Posterior vena cava (tissue), 2 donors: ENCODE measurements at places on chromosomes 5 and 9. TPM values are rescaled to one million over a fixed set of nuclear protein-coding genes. Genes with fewer than 3 reads are reported as not detected.

The SLC1A1 gene
- total RNA-seq: 2.5 TPM

The HAVCR2 gene
- 16.1 TPM for total RNA-seq

The PHYHD1 gene
- 11.4 TPM for total RNA-seq

The PCDHGB6 gene
- total RNA-seq: 6.7 TPM

The CCDC192 gene
- not detected for total RNA-seq

The FBN2 gene
- total RNA-seq: 6.3 TPM

The CCL28 gene
- 4.0 TPM for total RNA-seq

The COL23A1 gene
- total RNA-seq: 2.0 TPM

The PKD2L2 gene
- total RNA-seq: 0.29 TPM

DNA sequence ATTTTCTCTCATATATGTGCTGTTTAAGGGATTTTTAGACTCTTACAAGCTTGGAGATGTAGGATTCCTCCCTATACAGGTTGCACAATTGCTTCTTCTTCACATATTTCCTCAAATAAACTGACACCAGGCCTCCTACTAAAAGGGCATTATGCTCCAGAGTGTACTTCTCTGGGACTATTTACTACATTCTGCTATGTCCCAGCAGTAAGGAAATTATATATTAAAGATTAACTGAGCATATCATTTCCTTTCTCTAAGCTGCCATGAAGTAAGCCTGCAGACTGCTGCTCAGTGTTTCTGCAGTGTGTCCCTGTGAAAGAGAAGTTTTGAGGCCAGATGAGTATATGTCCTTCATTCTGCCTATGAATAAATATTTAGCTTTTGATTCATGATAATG is 356.9 kb upstream of the NUDT12 start:
- DNase-seq: no peak

DNA sequence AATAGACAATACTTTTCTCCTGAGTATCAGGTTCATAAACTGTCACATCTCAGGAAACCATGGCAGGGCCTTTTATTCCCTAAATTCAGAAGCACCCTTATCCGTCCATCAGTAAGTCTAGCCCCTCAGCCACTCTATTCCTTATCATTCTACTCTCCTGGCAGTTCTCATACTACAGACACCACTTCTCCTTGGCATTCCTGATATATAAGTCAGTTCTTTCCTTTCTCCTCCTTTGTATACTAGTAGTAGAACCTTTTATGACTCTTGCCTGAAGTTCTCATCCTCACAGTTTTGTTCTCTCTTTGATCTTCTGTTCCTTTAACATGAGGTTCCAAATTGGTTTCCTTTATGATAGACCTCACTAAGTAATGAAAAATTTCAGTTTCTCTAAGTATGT is 29.3 kb downstream of the GRAMD2B start:
- no peak for DNase-seq

- DNase-seq: no peak
Measured at GRCh38 chr5:149212198-149212951, 59.3 kb upstream of the AFAP1L1 start.

GRCh38 chr5:118043531-118043930 is 944.8 kb downstream of the DTWD2 start:
- no peak for DNase-seq

DNA sequence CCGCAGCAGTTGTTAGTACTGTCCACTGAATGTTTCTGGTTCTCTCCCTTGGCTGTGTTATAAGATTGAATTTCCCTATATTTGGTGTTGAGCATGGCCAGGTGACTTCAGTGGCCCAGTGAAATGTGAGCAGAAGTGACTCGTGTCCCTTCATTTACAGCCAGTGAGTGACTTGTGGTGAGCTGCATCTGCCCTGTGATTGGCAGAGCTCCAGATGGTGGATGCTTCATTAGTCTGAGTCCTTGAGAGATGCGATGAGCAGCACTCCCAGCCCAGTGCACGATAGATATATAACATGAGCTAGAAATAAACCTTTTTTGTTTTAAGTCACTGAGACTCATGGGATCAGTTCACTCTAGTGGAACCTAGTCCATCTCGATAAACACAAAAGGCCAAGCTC is 19.3 kb downstream of the PCSK5 start:
- no peak for DNase-seq

- no peak for DNase-seq
Measured at GRCh38 chr5:147733075-147733474, 49.5 kb downstream of the JAKMIP2 start.

DNA sequence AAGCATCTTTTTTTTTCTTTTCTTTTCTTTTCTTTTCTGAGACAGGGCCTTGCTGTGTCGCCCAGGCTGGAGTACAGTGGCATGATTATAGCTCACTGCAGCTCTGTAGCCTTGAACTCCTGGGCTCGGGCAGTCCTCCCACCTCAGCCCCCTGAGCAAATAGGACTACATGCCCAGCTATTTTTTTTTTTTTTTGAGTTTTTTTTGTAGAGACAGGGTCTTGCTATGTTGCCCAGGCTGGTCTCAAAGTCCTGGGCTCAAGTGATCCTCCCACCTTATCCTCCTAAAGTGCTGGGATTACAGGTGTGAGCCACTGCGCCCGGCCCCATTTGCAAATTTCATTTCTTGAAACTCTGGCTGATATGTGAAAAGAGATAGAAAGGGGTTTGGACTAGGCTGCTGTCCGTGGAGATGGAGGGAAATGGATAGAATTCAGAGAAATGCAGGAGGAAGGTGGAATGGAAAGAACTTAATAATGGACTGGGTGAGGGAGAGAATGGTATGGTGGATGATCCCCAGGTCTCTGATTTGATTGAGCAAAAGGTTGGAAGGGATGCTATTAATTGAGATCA is 32.9 kb downstream of the TNFAIP8 start:
- no peak for DNase-seq

DNA sequence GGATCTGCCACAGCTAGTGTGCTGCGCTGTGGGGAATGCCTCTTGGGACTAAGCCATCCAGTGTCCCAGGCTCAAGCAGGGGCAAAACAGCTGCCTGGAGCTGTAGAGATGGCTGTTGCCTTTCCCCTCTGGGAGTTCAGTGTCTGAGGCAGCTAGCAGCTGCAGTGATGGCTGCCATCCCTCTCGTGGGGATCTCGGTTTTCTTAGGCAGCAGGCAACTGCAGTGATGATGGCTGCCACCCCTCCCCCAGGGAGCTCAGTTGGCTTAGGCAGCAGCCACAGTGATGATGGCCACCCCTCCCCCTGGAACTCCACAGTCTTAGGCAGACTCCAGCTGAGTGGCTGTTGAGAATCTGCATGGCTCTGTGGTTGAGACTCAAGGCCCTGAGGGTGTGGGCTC is 1389.2 kb upstream of the NUDT12 start:
- no peak for DNase-seq

DNA sequence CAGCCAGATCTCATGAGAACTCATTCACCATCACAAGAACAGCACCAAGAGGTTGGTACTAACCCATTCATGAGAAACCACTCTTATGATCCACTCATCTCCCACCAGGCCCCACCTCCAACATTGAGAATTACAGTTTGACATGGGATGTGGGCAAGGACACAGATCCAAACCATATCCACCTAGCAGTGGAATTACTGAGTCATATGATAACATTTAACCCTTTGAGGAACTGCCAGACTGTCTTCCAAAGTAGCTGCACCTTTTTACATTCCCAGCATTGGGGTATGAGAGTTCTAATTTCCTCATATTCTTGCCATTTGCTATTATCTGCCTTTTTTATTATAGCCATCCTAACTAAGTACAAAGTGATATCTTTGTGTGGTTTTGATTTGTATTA is 51.9 kb downstream of the CTNNA1 start:
- no peak for DNase-seq

- no peak for DNase-seq
Measured at GRCh38 chr9:131690941-131691573, 48.8 kb downstream of the RAPGEF1 start.

GRCh38 chr5:178388386-178389025 is 155.9 kb upstream of the PHYKPL start:
- DNase-seq: peak; percentile 78

DNA sequence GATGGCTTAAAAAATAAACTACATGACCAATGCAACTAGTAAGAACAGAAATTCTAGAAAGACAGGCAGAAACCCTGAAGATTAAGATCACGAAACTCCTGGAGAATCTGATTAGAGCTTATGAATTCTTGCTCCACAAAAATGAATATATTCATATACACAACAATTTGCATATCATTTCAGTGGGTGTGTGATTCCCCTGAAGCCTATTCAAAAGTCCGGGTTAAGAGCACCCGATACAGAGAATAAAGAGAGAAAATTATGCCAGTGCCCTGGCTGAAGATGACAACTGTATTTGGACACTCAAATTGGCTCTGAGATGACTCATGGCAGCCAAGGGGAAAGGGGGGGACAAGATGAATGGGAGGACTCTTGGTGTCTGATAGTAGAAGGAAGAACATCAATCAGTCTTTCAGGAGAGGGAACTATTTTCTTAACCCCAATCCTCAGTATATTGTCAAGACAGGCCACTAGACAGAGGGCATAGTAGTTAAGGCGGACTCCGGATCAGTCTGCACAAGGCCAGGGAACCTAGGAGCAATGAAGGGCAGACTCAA is 6.0 kb downstream of the TMOD1 start:
- no peak for DNase-seq

- DNase-seq: peak; percentile 96
Measured at GRCh38 chr5:154189819-154190594, 526 bp upstream of the GALNT10 start.

DNA sequence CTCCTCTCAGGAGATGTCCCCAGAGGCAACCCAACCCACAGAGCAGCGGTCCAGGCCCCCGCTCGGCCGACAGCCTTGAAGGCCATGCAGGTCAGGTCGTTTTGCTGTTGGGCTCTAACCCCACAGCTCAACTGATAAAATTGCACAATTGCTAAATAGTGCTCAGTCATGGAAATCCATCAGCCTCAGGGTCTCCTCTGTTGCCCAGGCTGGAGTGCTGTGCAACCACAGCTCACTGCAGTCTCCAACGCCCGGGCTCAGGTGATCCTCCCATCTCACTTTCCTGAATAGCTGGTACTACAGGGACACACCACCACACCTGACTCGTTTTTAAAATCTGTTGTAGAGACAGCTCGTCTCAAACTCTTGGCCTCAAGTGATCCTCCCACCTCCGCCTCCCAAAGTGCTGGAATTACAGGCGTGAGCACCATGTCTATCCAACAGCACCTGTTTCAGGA is 18.3 kb downstream of the BRD3OS start:
- DNase-seq: no peak

DNA sequence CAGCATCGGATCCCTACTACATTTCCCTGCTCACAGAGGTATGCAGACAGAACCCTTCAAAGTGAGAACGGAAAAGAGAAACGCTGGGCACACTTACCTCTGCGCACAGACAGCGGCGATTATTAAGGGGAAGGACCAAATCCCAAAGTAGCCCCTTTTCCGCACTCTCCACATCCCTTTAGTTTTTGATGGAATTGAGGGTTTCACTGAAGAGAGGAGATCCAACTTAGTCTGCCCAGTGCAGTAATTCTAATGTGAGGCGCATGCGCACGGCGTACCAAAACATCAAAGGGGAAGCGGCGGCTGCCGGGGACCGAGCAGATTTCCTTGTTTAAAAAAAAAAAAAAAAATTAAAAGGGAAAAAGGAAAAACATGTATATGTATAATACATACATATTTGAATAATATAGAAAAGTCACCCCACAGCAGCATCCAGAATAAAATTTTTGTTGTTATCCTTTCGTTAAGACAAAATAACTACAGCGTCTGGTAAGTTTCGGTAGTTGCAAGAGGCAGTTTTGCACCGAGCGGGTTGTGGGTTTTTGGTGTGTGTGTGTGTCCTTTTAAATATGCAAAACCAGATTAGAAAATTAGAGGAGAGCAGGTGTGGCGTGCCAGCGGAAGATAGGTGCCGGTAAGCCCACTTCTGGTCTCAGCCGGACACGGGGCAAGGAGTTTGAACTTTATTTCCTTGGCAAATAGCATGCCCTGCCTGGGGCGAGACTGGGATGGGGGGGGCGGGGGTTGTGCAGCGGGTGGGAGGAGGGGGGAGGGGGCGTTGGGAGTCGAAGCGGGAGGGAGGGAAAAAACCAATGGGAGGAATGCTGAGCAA is at the start of gene GABRB2:
Gene GABRB2 (minus strand): TSS at position 256 of the 832 bp plus-strand sequence. CDS start 82 bp downstream, at position 174.
- DNase-seq: peak; percentile 84

DNA sequence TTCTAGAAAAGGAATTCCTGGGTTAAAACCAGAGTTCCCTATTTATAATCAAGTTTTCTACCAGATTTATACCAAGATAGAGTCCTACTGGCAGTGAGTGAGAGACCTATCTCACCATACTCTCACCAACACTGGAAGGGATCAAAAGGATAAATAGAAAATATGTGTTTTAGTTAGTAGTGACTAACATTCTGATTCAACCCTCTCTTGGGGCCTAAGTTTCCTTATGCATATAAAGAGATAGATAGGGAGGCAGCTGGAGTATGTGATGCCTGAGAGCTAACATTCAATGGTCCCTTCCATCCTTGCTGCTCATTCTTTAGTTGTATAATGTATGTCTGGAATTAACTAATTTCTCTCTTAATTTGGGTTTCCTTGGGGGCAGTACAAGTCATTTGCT is 32.0 kb downstream of the CKMT2 start:
- no peak for DNase-seq

DNA sequence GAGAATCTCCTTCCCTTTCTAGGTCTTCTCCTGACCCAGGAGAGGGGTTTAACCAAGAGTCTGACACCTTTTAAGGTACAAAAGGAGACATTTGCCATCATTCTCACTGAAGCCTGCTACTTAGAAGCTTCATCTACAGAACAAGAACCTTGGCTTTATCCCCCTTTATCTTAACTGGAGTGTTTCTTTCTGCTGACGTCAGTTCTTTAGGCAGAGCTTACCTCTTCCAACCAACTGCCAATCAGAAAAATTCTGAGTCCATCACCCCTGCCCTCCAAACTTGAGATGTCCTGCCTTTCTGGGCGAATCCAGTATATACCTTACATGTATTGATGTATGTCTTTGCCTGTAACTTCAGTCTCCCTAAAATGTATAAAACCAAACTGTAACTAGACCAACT is 37.2 kb downstream of the PLEKHG4B start:
- no peak for DNase-seq

DNA sequence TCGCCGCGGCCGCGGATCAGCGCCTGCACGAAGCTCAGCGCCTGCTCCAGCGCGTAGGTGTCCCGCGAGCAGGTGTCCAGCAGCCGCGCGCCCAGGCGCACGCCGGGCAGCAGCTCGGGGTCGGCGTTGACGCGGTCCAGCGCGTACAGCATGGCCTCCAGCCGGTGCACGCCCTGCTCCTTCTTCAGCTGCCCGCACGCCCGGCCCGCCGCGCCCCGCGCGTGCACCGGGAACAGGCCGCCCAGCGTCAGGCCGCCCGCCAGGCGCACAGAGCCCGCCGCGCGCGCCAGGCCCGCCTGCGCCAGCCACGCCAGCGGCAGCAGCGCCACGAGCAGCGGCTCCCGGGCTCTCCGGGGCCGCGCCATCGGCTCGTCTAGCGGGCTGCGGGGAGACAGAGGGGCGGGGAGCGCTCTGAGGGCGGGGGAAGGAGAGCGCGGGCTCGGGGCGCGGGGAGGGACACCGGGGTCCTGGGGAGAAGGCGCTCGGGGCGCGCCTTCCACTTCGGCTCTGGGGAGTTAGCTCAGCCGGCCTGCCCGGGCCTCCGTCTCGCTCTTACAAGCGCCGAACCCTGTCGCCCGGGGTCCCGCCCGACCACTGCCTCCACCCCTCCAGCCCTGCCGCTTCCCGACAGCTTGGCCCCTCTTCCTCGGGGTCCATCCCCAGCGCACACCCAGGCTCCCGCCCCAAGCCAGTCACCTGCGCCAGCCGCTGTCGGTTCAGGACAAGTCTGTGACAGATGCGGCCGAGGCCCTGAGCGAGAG is at the start of gene GRM6:
Gene GRM6 (minus strand): TSS at position 741 of the 761 bp plus-strand sequence. CDS start 376 bp downstream, at position 365.
- DNase-seq: no peak

- DNase-seq: peak; percentile 90
Measured at GRCh38 chr9:134738869-134739659, 97.5 kb downstream of the COL5A1 start.

GRCh38 chr9:128159522-128159783 is 612 bp upstream of the BBLN start:
- no peak for DNase-seq
